ENCODE measurements at places on chromosomes 1 and 21.

GRCh38 chr1:163258181-163258580 lies 55.5 kb upstream of the RGS5 start:
- no peak for DNase-seq

- DNase-seq, result no peak
Measured at GRCh38 chr1:10046356-10047085, 13.8 kb downstream of the UBE4B start.

DNA sequence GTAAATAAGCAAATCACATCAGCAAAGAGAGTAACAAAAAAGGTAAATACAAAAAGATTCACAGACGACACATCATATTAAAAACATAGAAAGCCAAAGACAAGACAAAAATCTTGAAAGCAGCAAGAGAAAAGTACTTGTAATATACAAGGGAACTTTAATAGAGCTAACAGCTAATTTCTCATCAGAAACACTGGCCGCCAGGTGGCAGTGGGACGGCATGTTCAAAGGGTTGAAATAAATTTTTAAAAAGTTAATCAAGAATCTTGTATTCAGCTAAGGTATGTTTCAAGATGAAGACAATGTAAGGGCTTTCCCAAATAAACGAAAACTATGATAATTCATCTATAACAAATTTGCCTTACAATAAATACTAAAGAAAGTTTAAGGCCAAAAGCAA lies 358.1 kb downstream of the LRRIQ3 start:
- no peak for DNase-seq

- DNase-seq, result no peak
Measured at GRCh38 chr1:3212453-3213355, 143.7 kb downstream of the PRDM16 start.

DNA sequence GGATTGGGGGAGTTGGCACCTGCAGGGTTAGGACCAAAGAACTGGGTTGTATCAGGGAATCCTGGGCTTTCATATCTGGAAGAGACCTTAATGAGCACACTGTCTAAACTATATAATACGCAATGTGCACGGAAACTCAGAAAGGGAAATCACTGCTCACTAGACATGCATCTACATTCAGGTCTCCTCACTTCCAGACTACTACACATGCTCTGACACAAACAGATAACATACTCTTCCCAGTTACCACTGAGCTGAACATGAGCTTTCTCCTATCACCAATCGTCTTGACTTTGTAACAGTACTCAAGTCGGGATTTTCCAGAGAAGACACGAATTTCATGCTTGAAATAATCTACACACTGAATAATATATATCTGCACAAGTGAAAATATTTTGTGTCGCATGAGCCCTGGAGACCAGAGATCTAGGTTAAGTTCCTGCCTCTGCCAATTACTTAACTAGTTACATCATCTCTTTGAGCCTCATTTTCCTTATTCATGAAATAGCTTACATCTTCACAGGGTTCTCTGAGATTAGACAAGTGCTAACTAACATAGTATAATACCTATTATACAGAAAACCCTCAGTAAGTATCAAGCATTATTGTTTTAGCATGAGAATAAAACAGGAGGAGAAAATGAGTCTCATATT lies 101.1 kb downstream of the JAK1 start:
- no peak for DNase-seq
